Gastrocnemius medialis (tissue), 4 donors: ENCODE measurements at places on chromosomes 1 and 21. TPM values are rescaled to one million over a fixed set of nuclear protein-coding genes. Genes with fewer than 3 reads are reported as not detected.

The RAB3B gene
- not detected for total RNA-seq

- DNase-seq = no peak
Observed at GRCh38 chr1:30879940-30880677, 28.4 kb downstream of the SDC3 start.

The LAPTM5 gene
- total RNA-seq = 11.7 TPM

DNA sequence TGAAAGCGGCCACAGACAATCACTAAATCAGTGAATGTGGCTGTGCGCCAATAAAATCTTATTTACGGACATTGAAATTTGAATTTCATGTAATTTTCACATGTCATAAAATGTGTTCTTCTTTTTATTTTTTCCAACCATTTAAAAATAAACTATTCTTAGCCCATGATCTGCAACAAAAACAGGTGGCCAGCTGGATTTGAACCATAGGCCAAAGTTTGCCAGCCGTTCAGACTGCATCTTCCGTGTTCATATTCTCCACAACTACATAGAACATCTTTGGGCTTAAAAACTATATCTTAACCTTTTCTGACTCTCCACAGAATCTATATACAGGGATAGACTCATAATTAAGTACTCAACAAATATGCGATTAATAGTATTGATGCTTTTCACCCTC is 81.2 kb upstream of the RALGPS2 start:
- no peak for DNase-seq

The HEYL gene
- 3.3 TPM for total RNA-seq

DNA sequence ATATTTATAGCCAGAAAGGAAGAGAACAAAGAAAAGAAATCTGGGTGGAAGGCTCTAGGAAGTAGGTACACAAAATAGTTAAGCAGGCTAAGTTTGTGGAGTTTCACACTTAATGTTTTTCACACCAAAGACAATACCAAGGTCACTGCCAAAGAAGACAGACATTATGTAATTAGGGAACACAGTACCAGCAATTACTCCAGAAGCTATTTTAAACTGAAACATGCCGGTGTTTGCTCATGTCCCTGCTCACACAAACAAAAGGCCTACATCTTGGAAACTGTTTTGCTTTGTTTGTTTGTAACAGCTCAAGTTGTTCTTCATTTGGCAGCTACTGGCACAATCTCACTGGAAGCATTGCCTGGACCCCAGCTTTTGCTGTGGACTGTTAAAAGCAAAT is 88.5 kb upstream of the DAB1 start:
- DNase-seq = no peak

DNA sequence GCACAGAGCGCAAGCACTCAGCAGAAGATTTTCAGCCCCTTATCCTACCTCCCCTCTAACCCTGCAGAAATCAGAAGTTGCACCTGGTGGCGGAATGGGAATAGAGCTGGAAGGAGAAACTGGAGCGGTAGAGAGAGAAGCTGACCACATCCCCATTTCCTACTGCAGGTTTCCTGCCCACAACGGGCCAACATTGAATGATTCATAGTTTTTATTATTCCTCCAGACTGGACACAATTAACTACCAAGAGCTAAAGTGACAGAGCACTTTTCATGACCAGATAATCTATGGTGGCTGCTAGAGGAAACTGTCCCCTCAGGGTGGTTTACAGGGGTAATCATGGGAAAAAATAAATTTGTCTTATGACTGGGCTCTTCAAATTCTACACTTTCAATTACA is 21.3 kb upstream of the LRRC8D start:
- DNase-seq = no peak

- no peak for DNase-seq
Observed at GRCh38 chr21:29177800-29178199, 47.4 kb downstream of the MAP3K7CL start.

DNA sequence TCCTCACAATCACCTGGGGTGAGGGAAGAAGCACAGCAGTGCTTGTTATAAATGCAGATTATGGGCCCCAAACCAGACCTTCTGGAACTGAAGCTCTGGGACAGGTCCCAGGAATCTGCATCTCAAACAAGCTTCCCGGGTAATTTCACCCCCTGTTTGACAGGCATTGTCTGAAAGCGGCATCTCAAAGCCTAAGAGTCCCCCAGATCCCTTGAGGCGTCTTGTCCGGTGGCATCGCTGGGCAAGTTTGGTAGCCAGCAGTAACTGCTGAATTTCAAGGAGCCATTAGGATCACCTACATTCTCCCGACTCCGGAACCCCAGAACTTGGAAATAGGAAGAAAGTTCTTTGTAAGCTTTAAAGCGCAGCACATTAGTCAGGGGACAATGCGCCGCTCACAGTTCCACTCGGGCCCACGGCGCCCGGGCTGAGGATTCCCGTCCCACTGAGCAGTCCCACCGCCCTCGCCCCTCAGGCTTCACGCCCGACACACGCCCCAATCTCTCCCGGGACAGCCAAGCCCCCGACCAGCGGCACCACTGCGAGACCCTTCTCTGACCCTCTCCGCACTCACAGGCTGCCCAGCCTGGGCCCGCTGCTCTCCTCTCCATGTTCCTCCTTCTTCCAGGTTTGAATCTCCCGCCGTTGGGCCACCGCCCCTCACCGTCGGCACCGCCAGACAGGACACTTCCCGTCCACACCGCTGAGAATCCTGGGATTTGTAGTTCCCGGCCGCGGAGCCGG is at the start of gene IQGAP3:
TSS of gene IQGAP3 (minus strand) at position 647 of the 744 bp plus-strand sequence. CDS start at position 611, 36 bp downstream.
- peak; percentile 80 for DNase-seq

The CFAP141 gene
- total RNA-seq = not detected

The DYNLT4 gene
- total RNA-seq = not detected

GRCh38 chr1:198234520-198235251 is 77.9 kb downstream of the NEK7 start:
- DNase-seq = no peak

GRCh38 chr1:19635646-19636045 is 8.5 kb upstream of the NBL1 start:
- no peak for DNase-seq

GRCh38 chr1:43214501-43215444 is 42.6 kb downstream of the CFAP57 start:
- no peak for DNase-seq

GRCh38 chr1:238606896-238607295 is 716.2 kb upstream of the ZP4 start:
- no peak for DNase-seq

The PGLYRP4 gene
- total RNA-seq = not detected

The MYOG gene
- 146 TPM for total RNA-seq

The BTG2 gene
- 48.0 TPM for total RNA-seq
